Stimulated activated CD8-positive, alpha-beta memory T cell treated with anti-CD3 and anti-CD28 coated beads, Interleukin-4, amount 100 ng/mL, for 48 hours (primary cell): ENCODE measurements at places on chromosomes 5 and 9.

DNA sequence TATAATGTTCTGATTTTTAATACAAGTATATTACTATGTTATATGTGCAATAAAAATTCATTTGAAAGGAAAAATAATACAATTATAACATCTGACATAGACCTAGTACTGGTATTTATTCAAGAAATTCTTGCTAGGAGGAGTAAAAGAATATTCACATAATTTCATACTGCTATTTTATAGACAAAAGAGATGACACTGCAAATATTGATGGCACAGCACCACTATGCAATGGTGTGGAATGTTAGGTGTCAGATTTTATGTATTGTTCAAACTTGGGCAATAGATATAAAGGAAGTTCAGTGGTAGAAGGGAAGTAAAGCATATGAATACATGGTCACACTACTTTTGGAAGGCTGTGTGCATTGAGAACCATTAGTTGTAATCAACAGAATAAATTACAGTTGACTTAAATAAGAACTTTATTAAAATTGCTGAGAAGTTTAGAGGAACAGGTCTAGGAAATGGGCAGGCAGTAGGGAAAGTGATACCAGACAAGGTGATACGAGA lies 143.9 kb downstream of the OR2K2 start:
- DNase-seq, result no peak

- DNase-seq, result no peak
These were observed 243.6 kb upstream of the HAPLN1 start for GRCh38 chr5:83964271-83964670.

GRCh38 chr9:94005272-94005901 lies 50.2 kb upstream of the BARX1 start:
- no peak for DNase-seq

- DNase-seq, result no peak
These were observed 3.7 kb upstream of the RAI14 start for GRCh38 chr5:34652466-34652865.

GRCh38 chr5:150152636-150153462 lies 2.8 kb downstream of the PDGFRB start:
- peak; percentile 26 for DNase-seq

GRCh38 chr5:177498013-177498787 lies 796 bp upstream of the PDLIM7 start:
- DNase-seq, result peak; percentile 51

DNA sequence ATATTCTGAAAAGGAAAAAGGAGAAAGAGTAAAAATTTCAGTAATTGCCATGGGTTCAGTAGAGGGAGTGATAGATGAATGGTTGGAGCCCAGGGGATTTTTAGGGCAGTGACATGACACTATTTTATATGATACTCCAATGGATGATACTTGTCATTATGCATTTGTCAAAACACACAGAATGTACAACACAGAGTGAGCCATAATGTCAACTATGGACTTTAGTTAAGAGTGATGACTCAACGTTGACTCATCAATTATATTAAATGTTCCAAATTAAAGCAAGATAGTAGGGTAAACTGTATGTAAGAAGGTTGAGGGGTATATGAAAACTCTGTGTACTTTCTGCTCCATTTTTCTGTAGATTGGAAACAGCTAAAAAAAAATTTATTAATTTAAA lies 586.4 kb downstream of the TAF11L14 start:
- DNase-seq, result no peak

DNA sequence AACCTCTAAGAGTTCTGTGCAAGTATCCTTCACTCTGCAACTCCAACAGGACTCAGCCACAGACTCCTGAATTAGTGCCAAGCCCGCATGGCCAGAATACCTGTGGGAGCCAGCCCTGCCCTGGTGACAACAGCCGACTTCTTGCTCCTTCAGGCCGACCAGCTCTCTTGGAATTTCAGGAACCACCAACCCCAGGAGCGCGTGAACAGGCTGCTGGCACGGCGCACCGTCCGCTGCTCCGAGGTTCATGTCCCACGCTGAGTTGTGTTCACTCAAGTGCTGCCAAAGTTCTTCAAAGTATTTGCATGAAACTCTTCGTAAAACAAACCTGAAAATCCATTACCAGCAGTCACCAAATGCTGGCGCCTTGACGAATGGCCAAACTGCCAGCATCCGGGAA lies 232.8 kb downstream of the NR2F1-AS1 start:
- no peak for DNase-seq

DNA sequence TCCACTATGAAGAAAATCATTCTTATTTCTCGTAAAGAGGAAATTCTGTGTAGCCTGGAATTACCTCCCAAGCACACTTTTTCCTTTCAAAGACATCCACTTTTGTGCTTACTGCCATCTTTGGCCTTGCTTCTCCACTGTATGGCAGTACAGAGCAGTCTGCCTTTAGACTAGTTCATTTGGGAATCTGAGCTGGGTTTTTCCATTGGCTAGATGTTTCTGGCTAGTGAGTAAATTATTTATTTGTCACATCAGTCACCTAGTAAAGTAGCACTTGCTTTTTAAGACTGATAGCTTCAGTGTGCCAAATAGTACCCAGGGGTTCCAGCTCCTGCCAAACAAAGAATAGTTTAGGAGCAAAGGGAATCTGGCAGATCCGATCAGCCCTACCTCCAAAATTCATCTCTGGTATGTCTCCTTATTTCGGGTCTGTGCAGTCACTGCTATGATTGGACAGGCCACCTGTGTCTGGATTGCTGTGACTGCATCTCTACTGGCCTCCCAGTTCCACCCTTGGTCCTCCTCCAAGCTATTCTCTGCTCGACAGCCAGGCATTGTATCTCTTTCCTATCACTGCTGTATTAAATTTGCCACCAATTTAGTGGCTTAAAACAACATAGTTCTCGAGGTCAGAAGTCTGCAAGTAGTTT lies 97.6 kb downstream of the NUDT12 start:
- DNase-seq, result no peak

DNA sequence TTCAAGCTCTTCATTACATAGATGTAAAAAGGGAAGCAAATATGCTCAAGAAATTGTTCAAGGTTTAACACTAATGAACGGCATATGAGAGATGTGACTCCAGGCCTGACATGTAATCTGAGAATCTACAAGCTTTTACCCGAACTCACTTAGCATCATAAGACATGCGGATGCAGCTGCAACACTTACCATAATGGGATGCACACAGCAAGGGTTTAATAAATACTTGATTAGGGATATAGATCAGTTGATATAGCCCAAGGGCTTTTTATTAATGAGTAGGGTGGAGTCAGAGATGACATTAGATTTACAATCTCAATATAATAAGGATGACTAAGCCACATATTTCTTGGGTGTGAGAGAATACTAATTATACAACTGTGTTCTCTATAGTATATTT lies 2215.5 kb downstream of the MAT2B start:
- DNase-seq, result no peak

- DNase-seq, result no peak
These were observed 42.2 kb upstream of the RNF130 start for GRCh38 chr5:180113660-180114303.

DNA sequence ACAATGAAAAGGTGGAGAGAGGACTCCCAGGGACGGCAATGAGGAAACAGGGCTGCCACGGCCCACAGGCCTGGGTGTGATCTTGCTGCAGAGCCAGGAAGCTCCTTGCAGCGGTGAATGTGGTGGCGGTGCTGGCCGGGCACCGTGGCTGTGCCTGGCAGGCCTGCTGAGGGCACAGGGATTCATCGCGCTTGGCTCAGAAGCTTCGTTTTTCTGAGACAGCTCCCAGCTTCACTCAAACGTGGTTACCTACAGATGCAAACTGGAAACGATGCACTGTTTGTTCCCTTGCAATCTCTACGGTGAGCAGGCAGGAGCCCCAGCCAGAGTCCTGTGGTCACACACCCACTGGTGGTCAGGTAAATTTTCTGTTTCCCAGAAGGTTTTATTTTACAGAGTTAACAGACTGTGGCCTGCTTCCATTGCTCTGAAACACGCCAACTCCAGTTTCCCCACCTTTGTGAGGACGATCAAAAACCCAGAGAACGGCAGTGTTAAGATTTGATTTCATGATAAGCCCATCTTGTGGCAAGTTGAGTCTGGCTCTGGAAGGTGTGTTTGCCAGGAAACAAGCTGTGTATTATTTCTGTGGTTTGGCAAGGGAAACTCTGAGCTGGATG lies 183.9 kb downstream of the AUH start:
- DNase-seq, result peak; percentile 78
